ENCODE measurements at places on chromosomes 12 and 14.
A peak's percentile ranks its signal among the peaks of the same experiment; 100 is the strongest.

- no peak for DNase-seq
These were observed 8.8 kb upstream of the ANKRD33 start for GRCh38 chr12:51879102-51879501.

GRCh38 chr14:103121846-103122584 lies 1.2 kb upstream of the TNFAIP2 start:
- DNase-seq, result peak; percentile 89

DNA sequence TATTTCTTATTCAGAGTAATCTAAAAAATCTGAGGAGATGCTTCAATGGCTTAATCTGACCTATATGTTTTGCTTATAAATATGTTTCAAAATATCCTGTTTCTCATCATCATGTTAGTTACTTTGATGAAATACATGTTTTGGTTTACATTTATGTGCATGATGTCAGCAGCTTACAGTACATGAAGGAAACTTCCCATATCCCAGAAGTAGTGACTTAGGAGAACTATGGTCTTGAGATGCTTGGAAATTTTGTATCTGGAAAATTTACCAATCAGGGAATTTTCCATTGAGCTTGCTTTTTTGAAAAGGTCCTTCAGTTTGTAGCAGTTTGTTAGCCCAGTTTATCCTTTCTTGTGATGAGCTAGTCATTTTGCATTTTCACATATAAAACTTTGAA lies 73.3 kb downstream of the RASSF8 start:
- no peak for DNase-seq

GRCh38 chr12:96338852-96339471 lies 61.3 kb downstream of the CDK17 start:
- no peak for DNase-seq

- DNase-seq, result no peak
These were observed 115.4 kb downstream of the ZFP36L1 start for GRCh38 chr14:68677476-68677875.

DNA sequence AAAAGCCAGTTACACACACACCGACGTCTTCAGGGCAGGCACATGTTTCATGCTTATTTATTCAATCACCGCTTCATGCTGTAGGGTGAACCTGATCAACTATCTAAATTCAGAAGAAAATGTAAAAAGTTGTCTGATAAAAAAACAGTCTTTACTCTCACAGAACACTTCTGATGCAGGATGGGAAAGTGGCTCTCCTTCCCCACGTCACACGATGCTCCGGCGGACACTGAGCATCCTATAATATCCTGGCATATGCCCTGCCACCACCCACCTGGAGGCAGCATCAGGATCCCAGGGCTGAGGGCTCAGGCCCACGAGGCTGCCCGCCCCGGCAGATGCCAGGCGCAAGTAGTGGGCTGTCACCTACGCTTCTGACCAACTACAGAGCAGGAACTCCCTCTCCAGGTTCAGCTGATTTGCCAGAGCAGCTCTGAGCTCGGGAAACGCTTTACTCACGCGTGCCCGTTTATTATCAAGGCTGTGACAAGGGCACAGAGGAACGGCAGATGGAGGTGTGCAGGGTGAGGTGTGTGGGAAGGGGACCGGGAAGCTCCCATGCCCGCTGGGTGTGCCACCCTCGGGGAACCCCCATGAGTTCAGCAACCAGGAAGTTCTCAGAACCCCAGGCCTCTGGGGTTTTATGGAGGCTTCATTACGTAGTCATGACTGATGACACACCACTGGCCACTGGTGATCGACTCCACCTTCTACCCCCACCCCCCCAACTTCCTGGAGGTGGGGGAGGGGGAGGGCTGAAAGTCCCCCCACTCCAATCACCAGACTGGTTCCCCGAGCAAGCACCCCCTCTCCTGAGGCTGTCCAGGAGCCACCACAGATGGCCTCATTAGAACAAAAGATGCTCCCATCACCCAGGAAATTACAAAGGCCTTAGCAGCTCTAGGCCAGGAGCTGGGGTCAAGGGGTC lies 32.1 kb downstream of the SLC15A4 start:
- DNase-seq, result peak; percentile 5

GRCh38 chr12:116964054-116965050 lies 53.6 kb downstream of the FBXW8 start:
- no peak for DNase-seq

DNA sequence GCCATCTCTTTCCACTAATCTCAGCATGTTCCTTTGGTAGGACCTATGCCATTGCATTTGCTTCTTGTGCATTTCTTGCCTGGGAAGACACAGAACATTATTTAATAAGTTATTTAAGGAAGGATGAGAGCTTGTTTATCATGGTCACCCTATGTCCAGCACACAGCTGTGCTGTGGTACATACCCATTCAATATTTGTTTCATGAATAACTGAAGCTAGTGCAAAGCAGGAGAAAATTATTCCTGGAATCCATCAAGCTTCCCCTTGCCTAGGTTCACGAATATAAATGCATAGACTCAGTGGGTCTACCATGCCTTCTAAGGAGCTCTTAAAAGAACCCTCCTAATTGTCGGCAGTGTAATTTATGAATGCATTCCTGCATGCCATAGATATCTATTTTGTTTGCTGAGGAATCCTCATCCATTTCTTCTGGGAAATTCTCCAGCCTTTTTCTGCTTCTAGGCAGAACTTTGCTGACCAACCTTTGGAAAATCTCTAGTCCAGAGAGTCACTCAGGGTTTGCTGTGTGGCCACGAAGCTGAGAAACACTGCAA lies 599.8 kb upstream of the TMEM132C start:
- no peak for DNase-seq

GRCh38 chr14:105267820-105268548 lies 19.7 kb downstream of the BTBD6 start:
- no peak for DNase-seq

GRCh38 chr12:13247596-13247995 lies 51.1 kb downstream of the EMP1 start:
- no peak for DNase-seq

DNA sequence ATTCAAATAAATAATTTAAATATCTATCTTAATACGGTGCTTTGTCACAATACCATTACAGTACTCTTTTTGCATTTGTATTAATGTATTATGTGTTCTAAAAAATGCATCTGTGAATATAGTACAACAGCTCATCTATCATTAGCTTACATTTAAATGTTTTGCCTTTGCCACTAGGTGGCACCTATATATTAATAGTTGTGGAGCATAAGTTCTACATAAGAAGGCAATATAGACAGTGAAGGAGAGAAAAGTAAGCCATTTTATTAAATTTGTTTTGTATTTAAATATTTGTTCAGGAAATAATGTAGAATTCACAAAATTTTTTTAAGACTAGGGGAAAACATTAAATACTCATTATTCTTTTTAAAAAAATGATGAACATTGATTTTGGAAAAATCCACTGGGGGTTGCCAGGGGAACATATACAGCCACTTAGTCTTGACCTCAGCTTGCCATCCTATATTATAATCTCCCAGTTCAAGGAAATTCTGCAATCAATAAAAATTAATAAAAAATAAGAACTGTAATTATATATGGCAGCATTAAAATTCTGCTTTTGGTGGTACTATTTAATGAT lies 9.8 kb downstream of the CCER1 start:
- DNase-seq, result peak; percentile 22

GRCh38 chr14:20671597-20672283 lies 12.6 kb upstream of the RNASE4 start:
- DNase-seq, result no peak

- no peak for DNase-seq
These were observed 47.8 kb downstream of the ATL1 start for GRCh38 chr14:50607761-50608160.

DNA sequence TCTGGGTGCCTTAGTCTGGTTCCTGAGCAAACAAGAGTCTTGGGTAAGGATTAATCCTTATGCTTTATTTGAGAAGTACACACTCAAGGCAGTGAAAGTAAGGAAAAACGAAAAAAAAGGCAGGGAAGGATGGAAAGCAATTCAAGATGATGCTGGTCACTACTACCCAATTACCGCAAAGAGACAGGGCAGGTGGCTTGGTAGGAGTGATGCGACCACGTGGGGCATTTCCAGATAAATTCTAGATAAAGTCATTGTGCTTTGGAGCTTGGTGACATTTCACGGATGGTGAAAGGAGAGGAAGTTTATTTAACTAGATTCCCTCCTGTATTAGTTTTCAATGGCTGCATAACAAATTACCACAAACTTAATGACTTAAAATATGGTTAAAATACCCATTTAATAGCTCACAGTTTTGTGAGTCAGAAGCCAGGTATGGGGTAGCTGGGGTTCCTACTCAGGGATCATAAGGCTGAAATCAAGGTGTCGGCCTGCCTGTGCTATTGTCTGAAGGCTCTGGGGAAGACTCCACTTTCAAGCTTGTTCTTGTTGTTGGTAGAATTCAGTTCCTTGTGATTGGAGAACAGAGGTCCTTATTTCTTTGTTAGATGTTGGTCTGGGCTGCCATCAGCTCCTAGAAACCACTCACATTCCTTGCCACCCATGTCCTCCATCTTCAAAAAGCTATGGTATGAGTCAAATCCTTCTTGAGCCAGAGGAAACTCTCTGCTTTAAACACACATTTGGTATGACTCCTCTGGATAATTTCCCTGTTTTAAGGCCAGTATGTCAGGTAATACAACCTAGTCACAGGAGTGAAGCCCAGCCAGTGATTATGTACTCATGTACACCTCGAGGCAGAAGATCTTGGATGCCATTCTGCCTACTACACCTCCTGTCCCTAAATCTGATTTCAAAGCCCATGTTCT lies 5.6 kb upstream of the HMGA2 start:
- DNase-seq, result peak; percentile 55

GRCh38 chr14:89033756-89034155 lies 209.3 kb downstream of the TTC8 start:
- no peak for DNase-seq

DNA sequence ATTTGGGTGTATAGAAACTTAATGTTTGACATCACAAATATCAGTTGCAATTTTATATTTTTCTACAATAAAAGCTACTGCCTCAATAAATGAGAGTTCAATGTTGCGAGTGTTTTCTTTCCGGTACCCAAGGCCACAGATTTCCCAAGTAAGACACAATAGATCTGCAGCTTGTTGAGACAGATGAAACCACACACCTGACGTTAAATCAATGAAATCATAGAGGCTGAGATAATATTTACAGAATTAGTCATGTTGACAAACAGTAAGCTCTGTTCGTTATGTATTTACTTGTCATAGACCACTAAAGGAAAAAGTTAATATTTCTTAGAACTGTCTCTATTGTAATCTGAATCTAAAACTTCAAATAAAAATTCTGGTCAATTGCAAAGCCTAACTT lies 49.2 kb upstream of the PTHLH start:
- DNase-seq, result no peak

- DNase-seq, result no peak
These were observed 64.4 kb upstream of the HSPB8 start for GRCh38 chr12:119114294-119114693.

GRCh38 chr12:106044773-106045172 lies 94.0 kb downstream of the NUAK1 start:
- DNase-seq, result peak; percentile 87

DNA sequence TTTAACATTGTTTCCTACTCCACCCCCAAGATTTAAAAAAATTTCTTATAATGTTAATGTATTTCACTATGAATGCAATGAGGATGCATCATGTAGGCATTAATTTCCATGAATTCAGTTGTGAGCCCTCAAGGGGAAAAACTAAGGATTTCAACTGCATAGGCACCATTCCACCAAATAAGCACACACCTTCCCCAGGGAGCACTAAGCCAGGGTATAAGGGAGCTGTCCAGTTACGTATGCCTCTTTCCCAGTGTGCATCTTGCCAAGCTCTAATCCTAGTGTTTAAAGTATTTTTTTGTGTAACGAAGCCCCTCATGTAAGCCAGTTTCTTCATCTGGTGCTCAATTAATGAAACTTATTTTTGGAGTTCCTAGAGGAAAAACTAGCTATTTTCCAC lies 6.6 kb downstream of the FERMT2 start:
- no peak for DNase-seq

DNA sequence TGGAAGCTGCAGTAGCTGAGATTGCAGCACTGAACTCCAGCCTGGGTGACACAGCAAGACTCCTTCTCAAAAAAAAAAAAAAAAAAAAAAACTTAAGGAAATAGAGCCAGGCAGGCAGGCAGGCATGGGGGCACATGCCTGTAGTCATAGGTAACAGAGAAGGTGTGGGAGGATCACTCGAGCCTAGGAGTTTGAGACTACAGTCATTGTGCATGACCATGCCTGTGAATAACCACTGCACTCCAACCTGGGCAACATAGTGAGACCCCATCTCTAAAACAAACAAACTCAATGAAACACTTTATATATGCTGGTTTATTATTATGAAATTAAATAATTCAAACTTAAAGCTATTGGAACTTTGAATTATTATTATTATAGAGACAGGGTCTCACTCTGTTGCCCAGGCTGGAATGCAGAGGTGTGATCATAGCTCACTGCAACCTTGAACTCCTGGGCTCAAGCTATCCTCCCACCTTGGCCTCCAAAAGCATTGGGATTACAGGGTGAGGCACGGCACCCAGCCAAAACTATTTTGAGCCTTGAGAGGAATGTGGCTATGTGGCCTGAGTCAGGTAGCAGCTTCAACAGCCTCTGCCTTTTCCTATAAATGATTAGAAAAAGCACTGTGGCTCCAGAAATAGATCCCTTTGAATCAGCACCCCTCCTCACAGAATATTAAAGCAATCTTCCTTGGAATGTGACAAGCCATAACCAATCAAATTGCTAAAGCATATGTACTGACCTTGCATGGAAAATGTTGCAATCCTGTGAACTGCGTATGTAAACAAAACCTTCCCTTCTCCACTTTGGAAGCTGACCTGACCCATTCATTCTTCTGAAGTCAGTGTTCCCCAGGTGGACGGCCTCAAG lies 34.7 kb upstream of the YY1 start:
- DNase-seq, result no peak

- no peak for DNase-seq
These were observed 3.9 kb downstream of the BCL2L2 start for GRCh38 chr14:23310546-23310945.

- peak; percentile 93 for DNase-seq
These were observed at the start of gene CCDC198 for GRCh38 chr14:57493467-57494181. Gene CCDC198 (minus strand): TSS chr14:57493857. CDS start chr14:57493715, 142 bp downstream.

- no peak for DNase-seq
These were observed 24.5 kb upstream of the HIGD1C start for GRCh38 chr12:50927766-50928224.

GRCh38 chr12:72509891-72510290 lies 237.7 kb downstream of the TRHDE start:
- DNase-seq, result no peak

DNA sequence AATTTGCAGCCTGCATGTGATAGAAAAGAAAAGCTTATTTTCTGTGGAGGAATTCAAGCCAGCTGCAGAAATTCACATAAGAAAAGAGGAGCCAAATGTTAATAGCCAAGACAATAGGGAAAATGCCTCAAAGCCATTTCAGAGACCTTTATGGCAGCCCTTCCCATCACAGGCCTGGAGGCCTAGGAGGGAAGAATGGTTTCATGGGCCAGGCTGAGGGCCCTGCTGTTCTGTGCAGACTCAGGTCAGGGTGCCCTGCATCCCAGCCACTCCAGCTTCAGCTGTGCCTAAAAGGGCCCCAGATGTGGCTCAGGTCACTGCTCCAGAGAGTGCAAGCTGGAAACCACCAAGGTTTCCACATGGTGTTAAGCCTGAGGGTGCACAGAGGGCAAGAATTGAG lies 21.2 kb upstream of the CCDC88C start:
- no peak for DNase-seq

GRCh38 chr14:38250331-38250730 lies 5.6 kb downstream of the CLEC14A start:
- DNase-seq, result no peak
